Esophagus muscularis mucosa (tissue), 4 donors: ENCODE measurements at places on chromosomes 12 and 14. TPM values are rescaled to one million over a fixed set of nuclear protein-coding genes. Genes with fewer than 3 reads are reported as not detected.

ZDHHC22 gene
- total RNA-seq = not detected

GRCh38 chr12:26803552-26803951 is 29.4 kb downstream of the ITPR2 start:
- H3K36me3 ChIP-seq = no peaks in the 10 kb centered on the region
- no peak overlapping the region for H3K4me3 ChIP-seq
- H3K27ac ChIP-seq = no peak overlapping the region
- peaks cover 9% of the 10 kb centered on the region for H3K4me1 ChIP-seq
- no peaks in the 10 kb centered on the region for H3K27me3 ChIP-seq
- DNase-seq = no peak

GRCh38 chr14:91237219-91237618 is 7.3 kb downstream of the GPR68 start:
- H3K36me3 ChIP-seq = no peaks in the 10 kb centered on the region
- H3K27ac ChIP-seq = no peak overlapping the region
- no peaks in the 10 kb centered on the region for H3K27me3 ChIP-seq
- no peak overlapping the region for H3K4me3 ChIP-seq
- no peak for DNase-seq

DNA sequence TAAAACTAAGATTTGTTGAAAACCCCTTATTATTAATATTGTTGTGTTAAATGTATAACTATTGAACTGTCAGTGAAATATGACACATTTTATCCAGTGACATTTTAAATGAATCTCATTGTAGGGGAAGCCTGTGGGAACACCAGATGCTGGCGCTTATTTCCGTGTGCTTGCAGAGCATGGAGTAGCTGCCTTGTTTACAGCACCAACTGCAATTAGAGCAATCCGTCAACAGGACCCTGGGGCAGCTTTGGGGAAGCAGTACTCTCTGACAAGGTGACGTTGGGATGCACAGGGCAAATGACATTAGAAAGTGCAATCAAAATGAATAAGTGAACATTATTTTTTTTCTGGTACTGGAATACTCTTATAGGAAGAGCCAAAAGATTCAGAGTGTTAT is 96.8 kb downstream of the ACSS3 start:
- H3K27ac ChIP-seq = no peak overlapping the region
- H3K36me3 ChIP-seq = no peaks in the 10 kb centered on the region
- H3K4me1 ChIP-seq = no peaks in the 10 kb centered on the region
- H3K4me3 ChIP-seq = no peak overlapping the region
- DNase-seq = no peak

DNA sequence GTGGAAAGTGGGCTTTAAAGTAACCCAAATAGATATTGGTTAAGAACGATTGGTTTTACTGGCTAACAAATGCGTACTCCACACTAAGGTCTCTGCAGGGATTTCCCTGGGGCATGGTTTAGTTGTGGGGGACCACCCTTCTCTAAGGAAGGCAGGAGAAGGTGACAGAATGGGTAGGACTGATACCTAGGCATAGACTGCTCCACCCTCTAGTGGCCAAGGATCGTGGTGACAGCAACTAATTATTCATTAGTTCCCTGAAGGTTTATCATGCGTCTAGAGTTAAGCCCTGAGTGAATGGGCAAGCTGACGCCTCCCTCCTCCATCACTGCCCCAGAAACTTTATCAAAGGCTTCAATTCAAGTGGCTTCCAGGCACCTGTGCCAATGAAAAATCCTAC is 9.1 kb downstream of the FAM181A start:
- no peak for DNase-seq
- H3K4me3 ChIP-seq = no peak overlapping the region
- peaks cover 50% of the 10 kb centered on the region for H3K36me3 ChIP-seq
- peak overlapping the region; percentile 85 for H3K27ac ChIP-seq
- H3K4me1 ChIP-seq = peaks cover 67% of the 10 kb centered on the region

DNA sequence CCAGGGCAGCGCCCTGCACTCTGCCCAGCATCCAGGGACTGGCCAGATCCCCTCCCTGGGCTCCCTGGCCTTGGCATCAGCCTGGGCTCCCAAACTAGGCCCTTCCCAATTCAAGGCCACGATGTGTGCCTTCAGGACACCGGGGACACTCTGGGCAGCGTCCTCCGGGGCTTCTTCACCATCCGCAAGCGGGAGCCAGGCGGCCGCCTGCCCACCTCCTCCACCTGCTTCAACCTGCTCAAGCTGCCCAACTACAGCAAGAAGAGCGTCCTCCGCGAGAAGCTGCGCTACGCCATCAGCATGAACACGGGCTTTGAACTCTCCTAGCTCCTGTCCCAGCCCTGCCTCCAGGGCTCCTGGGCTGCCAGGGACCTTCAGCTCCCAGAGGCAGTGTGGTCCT is 38.8 kb downstream of the MMAB start:
- no peaks in the 10 kb centered on the region for H3K27me3 ChIP-seq
- H3K27ac ChIP-seq = no peak overlapping the region
- no peaks in the 10 kb centered on the region for H3K4me1 ChIP-seq
- H3K4me3 ChIP-seq = no peak overlapping the region
- DNase-seq = no peak
- peaks cover 59% of the 10 kb centered on the region for H3K36me3 ChIP-seq

DNA sequence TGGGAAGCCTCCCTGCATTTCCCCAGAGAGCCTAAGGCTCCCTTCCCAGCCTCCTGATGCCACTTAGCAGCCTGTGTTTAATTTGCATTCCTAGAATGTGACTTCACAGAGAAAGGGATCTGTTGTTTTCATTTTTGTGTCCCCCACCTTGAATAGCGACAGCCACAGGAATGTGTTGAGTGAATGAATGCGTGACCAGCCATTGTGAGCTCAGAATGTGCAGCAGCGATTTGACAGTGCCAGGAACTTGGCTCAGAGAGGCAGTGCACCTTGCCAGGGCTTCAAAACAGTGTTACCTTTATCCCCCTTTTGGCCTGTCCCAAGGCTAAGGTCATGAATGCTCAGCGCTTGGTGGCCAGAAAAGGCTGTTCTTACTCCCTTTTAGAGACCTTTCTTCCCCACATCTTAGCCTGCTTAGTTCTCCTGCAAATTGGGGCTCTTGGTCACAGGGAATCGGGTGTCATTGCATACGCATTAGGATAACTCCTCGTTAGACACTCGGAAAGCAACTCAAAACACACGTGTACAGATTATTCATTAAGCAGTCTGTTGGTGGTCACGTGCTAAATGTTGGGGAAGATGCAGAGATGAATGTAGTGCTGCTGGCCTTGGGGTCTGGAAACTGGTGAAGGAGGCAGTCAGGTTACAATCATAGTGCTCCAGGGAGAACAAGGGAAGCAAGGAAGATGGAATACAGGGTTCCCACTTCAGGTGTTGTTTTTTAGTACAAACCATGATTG is 9.8 kb downstream of the NTF3 start:
- no peak for DNase-seq
- no peak overlapping the region for H3K4me3 ChIP-seq
- H3K4me1 ChIP-seq = no peaks in the 10 kb centered on the region
- no peaks in the 10 kb centered on the region for H3K36me3 ChIP-seq
- no peak overlapping the region for H3K27ac ChIP-seq

- no peak overlapping the region for H3K27ac ChIP-seq
- no peaks in the 10 kb centered on the region for H3K27me3 ChIP-seq
- no peaks in the 10 kb centered on the region for H3K36me3 ChIP-seq
- DNase-seq = no peak
- no peak overlapping the region for H3K4me3 ChIP-seq
These were observed 23.2 kb upstream of the LYZ start for GRCh38 chr12:69324797-69325466.

DNA sequence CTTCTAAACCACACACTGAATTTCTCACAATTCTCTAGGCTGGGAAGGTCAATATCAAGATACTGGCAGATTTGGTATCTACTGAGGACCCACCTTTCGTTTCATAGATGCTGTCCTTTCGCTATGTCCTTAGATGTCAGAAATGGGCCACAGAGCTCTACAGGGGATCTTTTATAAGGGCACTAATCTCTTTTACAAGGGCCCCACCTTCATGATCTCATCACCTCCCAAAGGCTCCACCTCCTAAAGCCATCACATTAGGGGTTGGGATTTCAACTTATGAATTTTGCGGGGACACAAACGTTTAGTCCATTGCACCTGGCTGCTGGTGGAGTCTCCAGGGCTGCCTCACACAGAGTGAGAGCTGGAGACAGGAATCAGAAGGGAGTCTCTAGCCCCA is 79.9 kb downstream of the ACACB start:
- no peak for DNase-seq
- no peaks in the 10 kb centered on the region for H3K27me3 ChIP-seq
- no peak overlapping the region for H3K27ac ChIP-seq
- H3K4me3 ChIP-seq = no peak overlapping the region
- peaks cover 3% of the 10 kb centered on the region for H3K4me1 ChIP-seq

GRCh38 chr12:109650808-109651207 is 62.8 kb upstream of the FAM222A start:
- no peak overlapping the region for H3K27ac ChIP-seq
- peaks cover 4% of the 10 kb centered on the region for H3K4me1 ChIP-seq
- H3K4me3 ChIP-seq = no peak overlapping the region
- H3K36me3 ChIP-seq = no peaks in the 10 kb centered on the region
- peaks cover 76% of the 10 kb centered on the region for H3K27me3 ChIP-seq

- no peaks in the 10 kb centered on the region for H3K27me3 ChIP-seq
- H3K4me1 ChIP-seq = peaks cover 14% of the 10 kb centered on the region
- H3K4me3 ChIP-seq = peak overlapping the region; percentile 24
- peak overlapping the region; percentile 68 for H3K27ac ChIP-seq
These were observed 147.6 kb downstream of the CHST11 start for GRCh38 chr12:104604070-104604994.

PPP1R36 gene
- total RNA-seq = 0.71 TPM

TAPBPL gene
- total RNA-seq = 22.2 TPM

DNA sequence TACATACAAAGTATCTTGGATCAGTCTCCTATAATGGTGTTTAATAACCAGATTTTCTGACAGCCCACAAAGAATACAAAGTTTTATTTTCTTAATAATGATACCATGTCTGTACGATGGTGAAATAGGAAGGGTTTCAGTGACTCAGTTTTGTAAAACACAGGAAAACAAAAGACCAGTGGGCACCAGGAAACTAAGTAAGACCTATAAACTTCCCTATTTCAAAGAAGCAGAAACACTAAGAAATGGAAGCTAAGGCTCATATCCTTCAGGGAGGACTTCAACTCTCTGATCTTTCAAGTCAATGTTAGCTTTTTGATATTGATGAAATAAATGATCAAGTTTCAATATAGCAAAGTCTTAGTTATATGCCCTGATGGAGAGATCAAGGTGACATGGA is 196.0 kb downstream of the DUSP6 start:
- peaks cover 11% of the 10 kb centered on the region for H3K4me1 ChIP-seq
- H3K36me3 ChIP-seq = no peaks in the 10 kb centered on the region
- no peak overlapping the region for H3K27ac ChIP-seq
- H3K27me3 ChIP-seq = no peaks in the 10 kb centered on the region
- no peak for DNase-seq

DLK1 gene
- 0.33 TPM for total RNA-seq

KRT75 gene
- not detected for total RNA-seq

GRCh38 chr14:32998433-32998832 is 59.8 kb downstream of the NPAS3 start:
- DNase-seq = no peak
- no peaks in the 10 kb centered on the region for H3K27me3 ChIP-seq

RIMBP2 gene
- 0.83 TPM for total RNA-seq

MUCL1 gene
- not detected for total RNA-seq

- H3K4me1 ChIP-seq = peaks cover 9% of the 10 kb centered on the region
- no peak overlapping the region for H3K4me3 ChIP-seq
- no peaks in the 10 kb centered on the region for H3K36me3 ChIP-seq
- DNase-seq = no peak
These were observed 169.2 kb downstream of the SLC41A2 start for GRCh38 chr12:104788840-104789271.

ASB2 gene
- 164 TPM for total RNA-seq

DNA sequence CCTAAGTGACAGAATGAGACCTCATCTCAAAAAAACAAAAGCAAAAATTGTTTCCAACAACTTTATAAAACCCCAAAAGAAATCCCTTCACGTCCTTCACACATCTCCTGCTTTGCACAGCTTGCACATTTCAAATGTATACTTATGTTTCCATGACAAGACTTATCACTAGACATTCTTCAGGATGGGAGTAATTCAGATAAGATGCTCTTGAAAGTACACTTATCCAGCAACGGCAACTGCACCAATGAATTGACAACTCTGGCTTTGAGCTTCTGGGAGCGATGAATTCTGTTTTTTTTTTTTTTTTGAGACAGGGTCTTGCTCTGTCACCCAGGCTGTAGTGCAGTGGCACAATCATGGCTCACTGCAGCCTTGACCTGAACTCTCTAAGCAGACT is 30.8 kb upstream of the AKAP5 start:
- H3K4me1 ChIP-seq = no peaks in the 10 kb centered on the region
- no peak for DNase-seq
- H3K36me3 ChIP-seq = peaks cover 80% of the 10 kb centered on the region
- no peak overlapping the region for H3K4me3 ChIP-seq
- no peak overlapping the region for H3K27ac ChIP-seq

DNA sequence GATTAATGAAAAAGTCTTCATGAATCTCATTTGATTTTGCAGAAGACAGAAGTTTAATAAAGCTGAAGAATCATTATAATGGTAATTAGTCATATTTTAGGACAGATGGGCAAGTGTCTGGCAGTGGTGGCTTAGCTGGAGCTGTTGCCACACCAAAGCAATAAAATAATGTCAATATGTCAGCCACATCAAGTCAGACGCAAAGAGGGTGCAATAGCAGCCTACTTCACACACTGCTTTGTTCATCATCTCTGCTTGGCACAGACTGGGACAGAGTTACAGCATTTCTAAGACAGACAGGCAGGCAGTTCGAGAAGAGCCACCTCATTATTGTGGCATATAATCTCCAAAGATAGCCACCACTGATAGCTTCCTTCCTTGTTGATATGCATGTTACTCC is 16.9 kb upstream of the KRR1 start:
- no peak overlapping the region for H3K4me3 ChIP-seq
- no peaks in the 10 kb centered on the region for H3K27me3 ChIP-seq
- no peaks in the 10 kb centered on the region for H3K4me1 ChIP-seq
- H3K27ac ChIP-seq = no peak overlapping the region
- DNase-seq = no peak
- no peaks in the 10 kb centered on the region for H3K36me3 ChIP-seq

GRCh38 chr14:92755495-92755894 is 7.1 kb upstream of the LGMN start:
- no peaks in the 10 kb centered on the region for H3K27me3 ChIP-seq
- DNase-seq = no peak
- no peak overlapping the region for H3K4me3 ChIP-seq
- no peaks in the 10 kb centered on the region for H3K36me3 ChIP-seq

- H3K27me3 ChIP-seq = peaks cover 14% of the 10 kb centered on the region
- H3K4me1 ChIP-seq = no peaks in the 10 kb centered on the region
- no peaks in the 10 kb centered on the region for H3K36me3 ChIP-seq
- H3K27ac ChIP-seq = no peak overlapping the region
These were observed 31.9 kb downstream of the SERPINA3 start for GRCh38 chr14:94644102-94644535.
